ENCODE measurements at places on chromosomes 7 and 10.

GRCh38 chr10:43863859-43864591 lies 215.3 kb upstream of the ZNF32 start:
- DNase-seq, result no peak

- no peak for DNase-seq
Measured at GRCh38 chr10:132735341-132735775, 50.6 kb downstream of the NKX6-2 start.

DNA sequence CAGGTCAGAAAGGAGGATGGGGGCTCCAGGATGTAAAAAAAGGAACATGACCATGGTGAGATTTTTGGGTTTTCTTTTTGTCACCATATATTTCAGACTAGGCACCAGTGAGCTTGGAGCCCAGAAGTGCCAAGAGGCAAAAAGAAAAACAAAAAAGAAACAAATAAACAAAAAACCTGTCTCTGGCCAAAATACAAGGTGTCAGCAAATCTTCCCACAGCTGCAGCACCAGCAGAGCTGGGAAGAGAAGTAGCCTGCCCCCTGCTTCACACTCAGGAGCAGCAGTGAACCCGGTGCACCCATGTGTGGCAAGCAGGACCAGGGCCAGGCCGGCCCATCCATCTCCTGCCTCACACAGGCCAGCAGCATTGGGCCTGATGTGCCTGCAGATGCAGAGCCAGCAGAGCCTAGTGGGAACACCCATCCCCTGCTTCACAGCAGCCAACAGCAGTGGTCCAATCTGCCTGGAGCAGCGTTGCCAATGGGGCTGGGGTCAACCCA lies 34.7 kb upstream of the C10orf71 start:
- DNase-seq, result no peak

DNA sequence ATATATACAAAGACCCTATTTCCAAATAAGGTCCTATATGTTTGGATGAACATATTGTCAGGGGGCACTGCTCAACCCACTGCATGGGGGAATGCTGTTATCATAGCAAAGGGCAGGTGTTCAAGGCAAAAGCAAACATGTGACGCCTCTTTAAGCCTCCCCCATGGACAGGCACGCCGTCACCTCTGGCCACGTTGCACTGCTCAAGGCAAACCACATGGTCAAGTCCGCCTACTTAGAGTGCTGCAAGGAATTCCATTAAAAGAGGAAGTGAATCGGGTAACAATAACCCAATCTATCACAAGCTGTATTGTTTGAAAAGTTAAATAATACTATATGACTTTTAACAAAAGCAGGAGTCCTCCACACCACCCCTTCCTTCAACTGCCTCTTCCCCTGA lies 8.8 kb upstream of the CALD1 start:
- no peak for DNase-seq

- DNase-seq, result no peak
Measured at GRCh38 chr10:46297406-46298204, 10.8 kb downstream of the ANTXRL start.

- no peak for DNase-seq
Measured at GRCh38 chr10:13317474-13317873, 17.6 kb upstream of the PHYH start.

- DNase-seq, result no peak
Measured at GRCh38 chr10:283140-283479, 147.9 kb downstream of the ZMYND11 start.

DNA sequence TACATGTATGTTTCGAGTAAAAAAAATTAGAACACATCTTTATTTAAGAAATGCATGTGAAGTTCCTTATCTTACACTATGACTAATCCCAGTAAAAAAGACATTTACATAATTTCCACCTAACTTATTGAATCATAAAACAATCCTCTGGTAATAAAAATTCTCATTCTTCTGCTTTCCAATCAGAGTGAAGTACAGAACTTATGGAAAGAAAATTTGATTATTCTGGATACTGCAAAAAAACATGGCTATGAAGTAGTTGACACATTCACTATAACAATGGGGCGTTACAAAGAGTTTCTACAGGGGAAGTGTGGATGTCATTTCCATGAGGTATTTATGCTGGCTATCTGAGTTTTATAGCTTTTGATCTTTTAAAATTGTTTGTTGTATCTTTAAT lies 57.7 kb upstream of the WNT16 start:
- DNase-seq, result no peak

DNA sequence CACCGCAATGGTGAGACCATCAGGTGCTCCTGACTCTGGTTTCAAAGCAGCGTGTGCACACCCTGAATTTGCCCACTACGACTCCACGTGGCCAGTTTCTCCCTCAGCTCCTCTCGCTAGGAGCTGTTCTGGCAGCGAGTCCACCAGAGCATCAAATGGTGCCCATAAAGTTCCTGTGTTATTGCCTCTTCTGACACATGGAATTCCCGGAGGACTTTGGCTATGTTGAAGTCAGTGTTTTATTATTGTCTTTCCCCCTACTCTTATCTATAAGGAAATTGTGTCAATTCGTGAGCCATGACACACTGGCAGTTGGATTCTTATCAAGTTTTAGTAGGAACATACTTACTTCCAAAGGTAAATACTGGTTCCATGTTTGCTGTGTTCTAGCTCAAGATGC lies 53.9 kb upstream of the NPVF start:
- DNase-seq, result no peak

DNA sequence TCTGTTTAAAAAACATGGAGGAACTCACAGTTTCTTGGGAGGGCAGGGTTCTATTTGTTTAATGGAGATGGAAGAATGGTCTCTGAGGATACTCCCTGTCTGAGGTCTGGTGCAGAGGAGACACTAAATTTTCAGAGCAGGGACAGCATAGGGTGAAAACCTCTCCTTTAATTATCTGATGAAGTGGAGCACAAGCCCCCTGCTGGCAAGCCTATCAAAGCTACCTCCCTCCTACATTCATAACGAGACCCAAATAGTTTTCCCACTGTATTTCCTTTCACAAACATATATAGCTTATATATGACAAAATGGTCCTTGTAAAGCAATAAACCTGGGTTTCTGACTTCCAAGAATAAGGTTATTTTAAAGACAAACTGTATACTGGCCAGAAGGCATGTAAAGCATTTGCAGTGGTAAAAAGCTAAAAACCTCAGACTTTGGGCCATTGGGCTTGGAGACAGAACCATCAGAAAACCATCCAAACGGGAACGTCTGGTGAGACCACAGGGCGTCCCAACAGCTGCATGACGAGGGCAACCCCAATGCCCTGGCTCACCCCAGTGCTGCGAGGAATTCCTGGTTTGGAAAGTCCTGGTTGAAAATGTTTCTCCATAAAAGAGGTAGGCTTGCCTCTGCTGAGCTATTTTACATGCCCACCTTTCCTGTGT lies 201.3 kb downstream of the FANK1 start:
- no peak for DNase-seq

DNA sequence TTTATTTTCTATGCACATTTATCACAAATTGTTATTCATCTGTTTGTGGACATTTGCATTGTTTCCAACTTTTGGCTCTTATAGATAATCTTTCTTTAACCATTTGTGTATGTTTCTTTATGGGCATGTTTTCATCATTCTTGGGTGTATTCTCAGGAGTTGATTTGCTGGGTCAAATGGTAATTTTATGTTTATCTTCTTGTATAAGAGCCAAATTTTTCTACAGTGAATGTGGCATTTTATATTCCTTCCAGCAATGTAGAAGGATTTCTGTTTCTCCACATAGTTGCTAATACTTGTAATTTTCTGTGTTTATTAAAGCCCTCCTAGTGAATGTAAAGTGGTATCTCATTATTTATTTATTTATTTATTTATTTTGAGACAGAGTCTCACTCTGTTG lies 21.8 kb downstream of the CYP2C19 start:
- no peak for DNase-seq

- no peak for DNase-seq
Measured at GRCh38 chr10:3886641-3887251, 101.7 kb upstream of the KLF6 start.
